Fibroblast of mammary gland (primary cell): ENCODE measurements at places on chromosomes 7 and 10.
A peak's percentile ranks its signal among the peaks of the same experiment; 100 is the strongest.

DNA sequence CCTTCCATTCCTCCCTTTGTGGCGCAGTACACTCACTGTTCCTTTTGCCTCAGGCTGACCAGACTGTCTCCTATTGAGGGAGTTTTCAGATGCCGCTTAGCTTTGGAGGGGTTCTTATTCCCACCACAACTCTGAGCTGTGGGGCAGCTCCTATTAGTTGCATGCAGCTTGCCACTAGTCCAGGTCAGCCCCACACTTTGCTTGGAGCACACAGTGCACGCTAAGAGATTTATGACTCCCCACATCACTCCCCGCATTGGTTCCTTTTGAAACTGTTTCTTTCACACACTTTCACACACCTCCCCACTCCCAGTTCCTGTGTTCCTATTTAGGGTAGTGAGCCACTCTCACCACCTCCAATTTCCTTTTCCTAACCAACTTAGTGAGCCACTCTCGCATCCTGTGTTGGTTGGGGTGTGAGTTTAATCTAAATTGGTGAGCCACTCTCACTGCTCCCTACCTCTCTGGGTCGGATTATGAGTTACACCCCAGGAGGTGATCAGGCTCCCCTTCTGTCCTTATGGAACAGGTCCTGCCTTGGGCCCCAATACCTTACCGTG, 10.4 kb upstream of the ZNF485 start:
- no peak for DNase-seq

DNA sequence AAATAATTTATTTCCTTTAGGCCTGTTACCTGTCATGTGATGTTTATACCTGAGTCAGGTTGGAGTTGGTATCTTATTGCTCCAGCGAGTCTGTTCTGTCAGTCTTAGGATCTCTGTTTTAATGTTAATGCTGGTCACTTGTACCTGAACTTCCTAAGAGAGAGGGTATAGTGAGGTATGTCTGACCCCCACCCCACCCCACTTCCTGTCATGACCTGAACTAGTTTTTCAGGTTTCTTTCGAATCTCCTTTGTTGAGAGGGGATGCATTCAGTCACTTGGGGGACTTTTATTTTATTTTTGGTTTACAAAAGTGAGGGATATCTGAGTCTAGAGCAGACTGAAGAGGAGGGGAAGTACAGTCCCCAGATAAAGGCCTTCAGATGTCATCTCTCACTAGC, 769.0 kb upstream of the COBL start:
- no peak for DNase-seq

GRCh38 chr10:104487794-104488438, 134.3 kb downstream of the CFAP58 start:
- no peak for DNase-seq

GRCh38 chr7:30896783-30897637, 14.6 kb upstream of the AQP1 start:
- no peak for DNase-seq

DNA sequence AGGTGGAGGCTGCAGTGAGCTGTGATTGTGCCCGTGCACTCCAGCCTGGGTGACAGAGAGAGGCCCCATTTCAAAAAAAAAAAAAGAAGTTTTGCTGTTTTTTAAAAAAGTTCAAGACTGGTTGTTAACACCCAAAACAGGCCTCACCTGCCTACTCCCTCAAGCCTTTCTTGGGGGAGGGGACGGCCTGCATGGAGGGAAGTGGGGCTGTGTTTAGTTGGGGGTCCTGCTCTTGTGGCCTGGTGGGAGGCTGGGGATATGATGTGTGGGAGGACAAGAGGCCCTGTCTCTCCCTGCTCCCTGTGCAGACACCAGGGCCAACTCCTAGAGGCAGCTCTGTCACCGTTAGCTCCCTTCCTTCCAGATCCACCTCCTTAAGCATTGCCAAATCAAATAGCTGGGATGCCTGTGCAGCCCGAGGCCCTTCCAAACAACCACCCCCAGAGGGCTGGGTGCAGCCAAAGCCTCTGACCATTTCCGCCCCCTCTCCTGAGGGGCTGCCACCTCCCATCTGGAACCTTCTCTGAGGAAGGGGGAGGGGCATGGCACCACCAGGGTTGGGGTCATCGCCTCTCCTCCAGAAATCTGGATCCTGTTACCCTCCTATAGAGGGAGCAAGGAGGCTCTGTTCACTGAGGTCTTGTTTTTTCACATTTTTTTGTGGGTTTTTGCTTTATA, 32.9 kb upstream of the ANKRD2 start:
- DNase-seq: peak; percentile 92

GRCh38 chr7:93958216-93958615, 36.7 kb downstream of the GNG11 start:
- peak; percentile 81 for DNase-seq

DNA sequence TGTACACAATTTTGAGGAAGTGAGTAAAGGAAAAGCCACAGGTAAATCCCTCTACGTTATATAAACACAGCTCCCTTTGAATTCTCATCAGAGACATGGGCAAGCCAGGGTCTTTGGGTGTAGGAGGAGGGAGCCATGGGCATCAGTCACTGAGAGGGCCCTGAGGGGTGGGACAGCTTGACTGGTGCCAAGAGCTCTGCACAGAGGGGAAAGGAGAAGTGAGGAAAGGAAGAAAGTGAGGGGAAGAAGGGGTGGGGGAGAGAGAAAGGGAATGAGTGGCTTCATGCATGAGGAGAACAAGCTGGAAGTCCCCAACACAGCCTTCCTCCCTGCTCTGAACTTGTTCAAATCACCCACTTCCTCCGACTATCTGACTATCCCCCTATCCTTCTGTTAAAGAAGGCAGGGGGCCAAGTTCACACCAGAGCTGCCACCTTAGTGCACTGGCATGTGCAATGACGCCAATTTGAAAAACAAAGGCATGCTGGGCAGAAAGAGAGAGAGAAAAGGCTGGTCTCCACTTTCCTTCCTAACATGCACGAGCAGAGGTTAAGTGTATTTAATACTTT, 16.4 kb upstream of the RNF148 start:
- no peak for DNase-seq

- no peak for DNase-seq
Measured at GRCh38 chr10:71078454-71079145, 133.8 kb upstream of the UNC5B start.

DNA sequence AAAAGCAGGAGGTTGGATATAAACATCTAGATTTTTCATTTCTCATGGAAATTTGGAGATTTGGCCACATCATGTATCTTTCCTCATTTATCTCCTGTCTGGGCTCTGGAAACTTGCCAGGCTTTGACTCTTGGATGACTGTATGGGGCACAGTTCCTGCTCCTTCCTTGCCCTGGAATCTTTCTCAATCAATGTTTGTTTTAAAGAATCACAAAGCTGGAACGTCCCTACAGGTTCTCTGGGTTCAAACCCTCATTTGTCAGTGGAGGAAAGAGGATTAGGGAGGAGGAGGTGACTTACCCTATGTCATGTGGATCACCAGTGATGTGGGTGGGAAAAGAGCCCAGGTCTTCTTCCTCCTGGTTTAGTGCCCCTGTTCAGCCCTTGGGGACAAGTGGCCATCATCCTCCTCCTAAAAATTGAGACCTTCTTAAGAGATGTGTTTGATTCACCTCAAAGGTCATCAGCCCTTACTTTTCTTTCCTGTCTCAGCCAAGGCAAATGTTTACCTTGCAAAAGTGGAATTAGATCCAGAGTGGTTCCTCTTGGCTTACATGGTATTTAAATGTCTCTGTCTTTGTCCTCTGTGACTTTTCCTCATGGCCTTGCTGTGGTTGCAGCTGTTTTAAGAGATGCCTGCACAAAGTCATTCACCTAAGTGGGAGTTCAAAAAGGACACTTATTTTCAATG, 38.8 kb upstream of the PDZD8 start:
- DNase-seq: peak; percentile 83

GRCh38 chr7:157428554-157428945, 91.7 kb downstream of the DNAJB6 start:
- DNase-seq: no peak

DNA sequence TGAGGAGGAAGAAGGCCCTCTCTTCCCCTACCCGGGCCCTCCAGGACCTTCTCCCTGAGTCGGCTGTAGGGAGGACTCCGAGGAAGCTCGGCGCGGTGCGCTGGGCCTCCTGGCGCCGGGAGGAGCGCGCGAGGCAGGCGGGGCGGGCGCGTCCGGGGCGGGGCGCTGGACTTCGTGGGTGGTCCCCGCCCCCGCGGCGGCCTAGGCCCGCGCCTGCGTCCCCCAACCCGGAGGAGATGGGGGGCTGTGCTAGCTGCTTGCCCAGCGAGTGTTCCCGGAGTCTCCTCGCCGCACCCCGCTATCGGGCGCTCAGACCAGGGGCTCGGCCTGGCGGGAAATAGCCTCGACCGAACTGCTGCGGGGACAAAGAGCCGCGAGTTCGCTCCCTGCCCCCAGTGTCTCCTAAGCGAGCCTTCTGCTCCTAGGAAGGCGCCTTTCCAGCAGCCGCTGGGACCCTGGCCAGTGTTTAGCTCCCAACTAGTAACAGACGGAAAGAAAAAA, 19.2 kb upstream of the SMO start:
- peak; percentile 19 for DNase-seq

DNA sequence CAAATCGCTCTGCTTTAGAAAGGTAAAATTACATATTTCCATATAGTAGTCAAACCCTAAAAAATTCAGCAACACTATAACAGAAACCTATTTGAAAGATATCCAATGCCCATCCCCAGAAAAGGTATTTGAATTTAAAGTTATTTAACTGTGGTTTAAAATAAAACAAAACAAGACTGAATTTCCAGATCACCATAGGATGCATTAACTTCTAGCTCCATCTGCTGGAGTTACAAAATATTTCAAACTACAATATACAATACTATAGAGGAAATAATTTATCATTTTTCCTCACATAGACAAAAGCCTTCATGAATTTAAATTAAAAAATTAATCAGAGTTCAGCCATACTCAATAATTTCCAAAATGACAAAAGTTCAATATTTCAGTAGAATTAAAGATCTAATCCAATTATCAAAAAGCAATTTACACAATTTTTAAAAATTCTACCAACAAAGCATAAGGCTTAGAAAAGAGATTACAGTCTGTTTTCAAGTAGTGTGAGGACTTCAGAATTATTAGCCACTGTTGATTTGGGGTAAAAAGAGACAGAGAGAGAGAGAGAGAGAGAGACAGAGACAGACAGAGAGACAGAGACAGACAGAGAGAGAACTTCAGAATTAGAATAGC, 75.9 kb downstream of the LMBR1 start:
- DNase-seq: peak; percentile 39

DNA sequence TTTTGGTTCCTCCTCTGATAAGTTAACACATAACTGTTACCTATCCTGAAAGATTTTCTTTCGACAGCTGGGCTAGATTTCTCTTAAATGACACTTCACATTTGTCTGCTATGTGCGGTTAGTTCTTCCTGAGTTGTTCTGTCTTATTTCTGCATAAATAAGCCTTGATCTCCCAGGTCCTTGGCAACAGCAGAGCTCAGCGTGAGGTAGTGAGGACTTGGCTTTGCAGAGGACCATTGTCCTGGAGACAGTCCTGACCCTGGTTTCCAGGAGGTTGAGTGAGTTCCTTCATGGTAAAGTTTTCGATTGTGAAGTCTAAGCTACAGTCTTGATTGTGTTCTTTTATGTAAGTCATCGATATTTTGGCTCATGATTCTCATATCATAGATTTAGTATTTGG, 23.7 kb downstream of the SND1 start:
- no peak for DNase-seq

DNA sequence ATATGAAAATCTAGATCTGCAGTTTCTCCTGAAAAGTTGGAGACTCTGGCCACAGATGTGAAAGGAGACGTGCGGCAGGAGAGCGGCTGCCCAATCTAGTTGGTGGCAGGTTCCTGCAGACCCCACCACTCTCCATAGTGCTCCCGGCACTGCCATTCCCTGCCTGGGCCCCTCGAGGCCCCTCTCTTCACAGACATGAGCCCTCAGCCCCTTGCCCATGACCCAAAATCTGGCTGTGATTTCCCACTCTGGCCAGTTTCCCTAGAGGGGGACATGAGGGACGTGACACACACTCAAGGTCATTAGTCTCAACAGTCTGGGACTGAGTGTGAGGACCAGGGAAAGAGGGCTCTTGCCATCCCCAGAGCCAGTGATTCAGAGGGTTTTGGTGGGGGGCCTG, 138.7 kb downstream of the PTPN20 start:
- no peak for DNase-seq

GRCh38 chr10:131753336-131753735, 147.5 kb upstream of the PPP2R2D start:
- no peak for DNase-seq

- no peak for DNase-seq
Measured at GRCh38 chr10:32240471-32240870, 106.5 kb downstream of the EPC1 start.

GRCh38 chr7:148796841-148797240, 87.2 kb downstream of the EZH2 start:
- no peak for DNase-seq

DNA sequence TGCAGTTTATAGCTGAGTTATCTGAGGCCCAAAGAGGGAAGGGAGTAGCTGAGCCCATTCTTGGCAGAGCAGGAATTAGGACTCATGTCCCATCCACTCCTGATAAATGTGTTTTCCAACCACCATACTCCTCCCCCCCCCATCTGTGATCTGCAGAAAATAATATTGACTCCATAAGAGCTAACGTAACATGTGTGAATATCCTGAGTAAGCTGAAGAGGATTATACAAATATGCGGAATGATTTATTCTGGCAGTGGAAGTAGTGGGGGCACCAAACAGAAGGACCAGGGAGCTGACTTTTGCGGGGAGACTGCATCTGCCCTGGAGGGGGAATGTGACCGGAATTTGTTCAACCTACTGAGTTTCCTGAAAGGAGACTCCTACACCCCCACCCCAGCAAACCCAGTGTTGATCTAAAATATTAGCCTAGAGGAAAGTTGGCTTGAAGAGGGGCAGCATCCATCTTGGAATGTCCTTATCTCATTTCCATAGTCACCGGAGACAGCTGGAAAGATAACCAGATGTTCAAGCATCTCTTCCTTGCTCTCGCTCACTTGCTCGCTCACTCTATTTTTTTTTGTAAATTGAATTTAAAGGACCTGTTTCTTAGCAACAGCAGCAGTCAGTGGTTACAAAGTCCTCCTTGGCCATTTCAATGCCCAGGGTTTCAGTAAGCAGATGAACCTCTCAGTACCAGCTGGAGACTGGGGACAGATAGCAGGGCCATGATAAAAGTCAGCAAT, 114.7 kb downstream of the RPS24 start:
- DNase-seq: no peak

DNA sequence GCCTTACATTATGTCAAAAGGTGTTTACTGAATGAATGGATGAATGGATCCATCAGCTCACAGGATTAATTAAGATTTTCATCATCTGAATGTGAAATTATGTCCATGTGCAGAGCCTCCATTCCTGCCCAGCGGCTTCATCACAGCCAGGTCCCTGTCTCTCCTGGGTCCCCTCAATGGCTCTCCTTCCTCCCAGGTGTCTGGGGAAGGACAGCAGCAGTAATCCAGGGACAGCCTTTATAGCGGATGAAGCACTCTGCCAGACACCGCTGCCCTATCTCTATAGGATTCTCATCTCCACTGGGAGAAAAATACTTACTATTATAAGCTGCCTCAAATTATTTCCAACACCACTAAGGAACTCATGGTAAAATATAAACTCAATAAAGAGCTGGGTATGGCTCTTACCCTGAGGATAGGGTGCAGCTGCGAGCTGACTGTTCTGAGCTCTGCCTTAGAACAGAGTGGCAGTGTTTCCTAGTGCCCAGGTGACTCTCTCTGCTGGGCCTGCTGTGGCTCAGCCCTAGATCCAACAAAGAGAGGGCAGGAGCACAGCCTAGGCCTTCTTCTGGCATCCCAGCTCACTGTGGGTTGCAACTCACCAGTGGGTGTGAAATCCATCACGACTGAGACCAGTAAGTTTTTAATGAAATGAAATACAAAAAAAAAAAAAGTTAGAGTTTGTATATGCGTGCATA, 38.3 kb downstream of the GPRIN2 start:
- no peak for DNase-seq
